ENCODE measurements at places on chromosomes 1 and 21.

GRCh38 chr1:101587741-101588140 is 350.9 kb downstream of the S1PR1 start:
- DNase-seq, result peak; percentile 2

GRCh38 chr1:223771814-223772770 is 59.8 kb downstream of the CAPN2 start:
- peak; percentile 91 for DNase-seq

GRCh38 chr1:117467336-117467735 is 100.1 kb downstream of the MAN1A2 start:
- no peak for DNase-seq

GRCh38 chr1:154739654-154740053 is 130.4 kb downstream of the KCNN3 start:
- no peak for DNase-seq

- DNase-seq, result peak; percentile 34
Measured at GRCh38 chr1:13725714-13726175, 25.8 kb downstream of the PRDM2 start.

DNA sequence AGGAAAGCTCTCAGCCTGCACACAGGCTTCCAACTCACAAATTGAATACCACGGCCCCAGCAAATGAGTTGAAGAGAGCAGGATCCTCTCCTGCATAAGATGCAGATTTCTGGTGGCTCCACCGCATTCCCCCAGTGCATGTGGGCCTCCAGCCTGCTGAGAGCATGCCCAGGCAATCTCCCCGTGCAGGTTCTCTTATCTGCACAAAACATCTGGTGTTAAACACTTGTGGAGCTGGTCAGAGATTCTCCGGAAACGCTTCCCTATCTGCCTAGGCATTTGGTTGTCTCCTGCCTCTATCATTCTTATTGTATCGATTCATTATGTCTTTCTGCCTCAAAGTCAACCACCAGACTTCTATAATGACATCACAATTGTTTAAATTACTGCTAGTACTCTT is 1349.0 kb upstream of the B3GALT2 start:
- DNase-seq, result peak; percentile 20

DNA sequence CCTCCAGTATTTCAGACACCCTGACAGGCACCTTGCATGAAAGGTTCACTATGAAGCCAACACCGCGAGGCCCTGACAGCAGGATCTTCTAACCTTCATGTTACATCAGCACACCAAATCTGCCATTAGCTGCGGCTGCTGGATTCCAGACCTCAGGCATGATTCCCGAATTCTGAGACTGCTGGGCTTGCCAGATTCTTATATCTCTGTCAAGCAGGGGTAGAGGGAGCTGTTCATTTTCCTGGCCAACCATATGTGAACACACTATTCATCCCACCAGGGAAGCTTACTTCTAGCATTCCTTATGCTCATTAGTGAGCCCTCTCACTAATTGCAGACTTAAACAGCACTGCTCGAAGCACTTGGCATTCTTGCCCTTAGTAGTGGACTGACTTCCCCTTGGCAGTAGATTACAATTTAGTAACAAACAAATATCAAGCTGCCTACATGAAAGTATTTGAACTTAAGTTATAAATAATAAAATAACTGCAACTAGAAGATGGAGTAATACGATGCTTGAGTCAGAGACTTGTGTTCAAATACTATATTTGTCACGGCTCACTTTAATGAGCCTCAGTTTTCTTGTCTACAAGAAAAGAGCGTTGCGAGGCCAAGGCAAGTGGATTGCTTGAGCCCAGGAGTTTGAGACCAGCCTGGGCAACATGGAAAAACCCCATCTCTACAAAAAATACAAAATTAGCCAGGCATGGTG is 43.3 kb downstream of the NID1 start:
- DNase-seq, result no peak

DNA sequence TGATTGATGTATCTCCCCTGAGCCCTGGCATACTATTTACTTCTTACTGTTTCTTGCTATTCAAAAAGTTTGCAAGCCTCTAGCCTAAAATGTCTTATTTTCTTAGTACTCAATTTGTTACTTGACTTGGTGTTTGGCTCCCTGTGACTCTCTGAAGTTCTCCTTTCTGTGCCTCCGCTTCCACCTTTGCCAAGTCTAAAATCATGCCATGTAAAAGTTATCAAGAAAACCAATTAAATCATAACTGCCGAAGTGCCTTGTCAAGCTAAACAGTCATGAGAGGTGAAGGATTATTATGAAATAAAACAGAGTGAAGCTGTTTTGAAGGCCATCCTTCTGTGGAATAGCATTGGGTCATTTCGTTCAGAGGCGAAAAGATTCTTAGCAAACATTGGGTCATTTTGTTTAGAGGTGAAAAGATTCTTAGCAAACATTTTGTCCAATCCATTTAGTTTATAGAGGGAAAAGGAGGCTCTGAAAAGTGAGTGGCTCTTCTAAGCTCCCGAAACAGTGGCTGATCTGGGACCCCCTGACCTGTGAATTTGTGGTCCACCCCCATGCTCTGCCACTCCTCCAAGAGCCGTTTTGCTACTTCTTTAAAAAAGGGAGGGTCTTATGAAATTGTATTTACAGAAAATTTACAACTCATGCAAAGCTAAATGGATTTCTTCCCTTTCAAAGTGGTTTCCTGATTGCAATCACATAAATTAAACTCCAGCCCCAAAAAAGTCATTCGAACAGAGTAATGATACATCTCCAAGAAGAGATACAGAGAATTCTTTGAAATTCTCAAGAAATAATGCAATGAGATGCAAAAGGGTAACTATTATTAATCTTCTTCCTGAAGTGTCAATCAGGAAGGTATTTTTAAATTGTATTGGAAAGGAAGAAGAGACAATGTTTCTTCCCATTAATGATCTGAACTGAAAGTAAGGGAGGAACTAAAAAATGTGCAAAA is 141.4 kb downstream of the RUNX1 start:
- DNase-seq, result no peak

- no peak for DNase-seq
Measured at GRCh38 chr1:236147521-236148469, 5.5 kb downstream of the GPR137B start.

DNA sequence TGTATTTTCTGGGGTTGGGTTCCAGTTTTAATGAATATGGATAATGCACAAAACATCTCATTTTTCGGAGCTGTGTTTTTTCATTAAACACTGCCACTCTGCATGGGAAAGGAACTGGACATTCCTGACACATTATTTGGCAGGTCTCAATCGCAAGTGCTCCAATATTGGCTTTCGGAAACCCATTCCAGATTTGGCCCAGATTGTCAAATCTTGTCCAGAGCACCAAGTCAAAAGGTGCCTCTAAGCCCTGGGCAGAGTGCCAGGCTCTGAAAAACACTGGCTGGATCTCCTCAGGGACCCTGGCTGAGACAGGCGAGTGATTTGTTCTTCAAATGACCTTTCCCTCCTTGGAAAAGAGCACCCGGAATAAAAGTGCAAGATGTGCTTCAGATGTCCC is 68.4 kb upstream of the MRPS6 start:
- DNase-seq, result no peak

- DNase-seq, result no peak
Measured at GRCh38 chr21:42708107-42708506, 54.7 kb downstream of the PDE9A start.

DNA sequence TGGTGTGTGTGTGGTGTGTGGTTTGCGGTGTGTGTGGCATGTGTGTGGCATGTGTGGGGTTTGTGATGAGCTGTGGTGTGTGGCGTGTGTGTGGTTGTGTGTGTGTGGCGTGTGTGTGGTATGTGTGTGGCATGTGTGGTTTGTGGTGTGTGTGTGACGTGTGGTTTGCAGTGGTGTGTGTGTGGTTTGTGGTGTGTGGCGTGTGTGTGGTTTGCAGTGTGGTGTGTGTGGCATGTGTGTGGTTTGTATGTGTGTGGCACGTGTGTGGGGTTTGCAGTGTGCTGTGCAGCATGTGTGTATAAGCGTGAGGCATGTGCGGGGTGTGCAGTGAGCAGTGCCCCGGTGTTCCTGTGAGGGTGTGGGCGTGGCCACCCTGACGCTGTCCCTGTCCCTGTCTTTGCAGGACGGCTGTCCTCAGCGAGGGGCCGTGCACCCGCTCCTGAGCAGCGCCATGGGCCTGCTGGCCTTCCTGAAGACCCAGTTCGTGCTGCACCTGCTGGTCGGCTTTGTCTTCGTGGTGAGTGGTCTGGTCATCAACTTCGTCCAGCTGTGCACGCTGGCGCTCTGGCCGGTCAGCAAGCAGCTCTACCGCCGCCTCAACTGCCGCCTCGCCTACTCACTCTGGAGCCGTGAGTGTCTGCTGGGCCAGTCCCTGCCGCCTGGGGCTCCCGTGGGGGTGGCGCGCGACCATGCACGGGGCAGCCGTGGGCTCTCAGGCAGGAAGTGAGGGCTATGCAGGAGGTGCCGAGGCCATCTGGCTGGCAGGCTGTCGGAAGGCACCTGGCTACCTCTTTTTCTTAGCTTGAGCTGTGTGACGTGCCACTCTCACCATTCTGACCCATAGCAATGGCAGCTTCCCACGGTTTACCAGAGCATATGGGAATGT is 52.6 kb upstream of the TRAPPC10 start:
- no peak for DNase-seq

Data from M059J (cell line).